ENCODE measurements at places on chromosomes 12 and 14.

DNA sequence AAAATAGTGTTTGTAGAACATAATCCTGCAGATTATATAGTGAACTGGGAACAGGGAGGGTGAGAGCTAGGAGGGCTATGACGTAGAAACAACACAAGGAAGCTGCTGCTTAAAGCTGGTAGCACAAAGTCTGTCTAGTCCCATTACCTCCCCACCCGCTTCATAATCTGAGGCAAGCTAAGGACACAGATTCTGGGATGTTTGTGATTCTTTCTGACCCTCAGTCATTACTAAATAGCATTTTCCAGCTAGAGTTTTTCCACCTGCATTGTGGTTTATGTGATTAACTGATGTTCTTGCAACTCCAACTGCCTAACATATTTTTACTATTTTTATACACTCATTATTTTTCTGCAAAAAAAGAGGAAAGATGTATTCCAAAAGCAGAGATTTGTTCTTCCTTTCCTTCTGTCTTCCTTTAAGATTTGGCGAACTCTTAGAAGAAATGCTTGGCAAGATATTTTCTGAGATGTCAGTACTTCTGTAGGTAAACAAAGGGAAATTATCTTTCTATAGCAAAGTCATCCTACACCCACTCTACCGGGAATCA, 293.2 kb upstream of the FAR2 start:
- DNase-seq = no peak

- no peak for DNase-seq
Observed at GRCh38 chr12:26566675-26567074, 266.3 kb downstream of the ITPR2 start.

DNA sequence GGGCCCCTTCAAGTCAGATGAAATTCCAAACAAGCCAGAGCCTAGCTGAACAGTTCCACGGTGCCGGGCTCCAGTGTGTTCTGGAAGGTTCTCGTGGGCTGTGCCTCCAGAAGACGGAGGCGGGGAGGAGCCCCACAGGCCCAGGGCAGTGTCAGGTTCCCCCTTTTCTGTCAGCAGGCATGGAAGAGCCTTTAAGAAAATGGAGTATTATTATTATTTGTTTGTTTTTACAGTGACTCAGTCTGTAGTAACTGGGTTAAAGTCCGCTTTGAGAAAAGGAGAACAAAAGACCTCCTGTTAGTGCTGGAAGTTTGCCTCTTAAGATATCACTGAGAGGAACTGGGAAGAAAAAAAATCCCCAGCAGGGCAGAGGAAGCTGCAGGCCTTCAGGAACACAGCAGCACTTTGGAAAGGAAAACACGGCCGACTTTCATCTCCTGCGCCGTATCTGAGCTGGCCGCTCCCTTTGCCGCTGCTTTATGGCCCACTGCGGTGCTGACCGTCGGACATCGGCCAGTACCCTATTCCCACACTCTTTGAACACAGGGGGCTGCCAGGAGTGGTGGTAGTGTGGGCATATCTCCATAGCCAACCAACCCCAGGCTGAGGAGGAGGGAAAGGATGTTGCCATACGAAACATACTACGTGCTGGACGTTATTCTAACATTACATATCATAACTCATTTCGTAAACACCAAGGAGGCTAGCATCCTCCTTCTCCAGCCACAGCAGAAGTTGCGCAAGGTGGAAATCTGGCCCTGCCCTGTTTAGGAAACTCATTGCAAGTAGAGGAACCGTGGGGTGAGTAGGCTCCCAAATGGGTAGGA, 194.0 kb downstream of the ZFP36L1 start:
- no peak for DNase-seq

- no peak for DNase-seq
Observed at GRCh38 chr12:66072566-66072965, 58.0 kb downstream of the LLPH start.

GRCh38 chr14:90361865-90362557, 30.3 kb upstream of the NRDE2 start:
- no peak for DNase-seq

- no peak for DNase-seq
Observed at GRCh38 chr12:12892681-12893141, 1.3 kb downstream of the GPRC5A start.

DNA sequence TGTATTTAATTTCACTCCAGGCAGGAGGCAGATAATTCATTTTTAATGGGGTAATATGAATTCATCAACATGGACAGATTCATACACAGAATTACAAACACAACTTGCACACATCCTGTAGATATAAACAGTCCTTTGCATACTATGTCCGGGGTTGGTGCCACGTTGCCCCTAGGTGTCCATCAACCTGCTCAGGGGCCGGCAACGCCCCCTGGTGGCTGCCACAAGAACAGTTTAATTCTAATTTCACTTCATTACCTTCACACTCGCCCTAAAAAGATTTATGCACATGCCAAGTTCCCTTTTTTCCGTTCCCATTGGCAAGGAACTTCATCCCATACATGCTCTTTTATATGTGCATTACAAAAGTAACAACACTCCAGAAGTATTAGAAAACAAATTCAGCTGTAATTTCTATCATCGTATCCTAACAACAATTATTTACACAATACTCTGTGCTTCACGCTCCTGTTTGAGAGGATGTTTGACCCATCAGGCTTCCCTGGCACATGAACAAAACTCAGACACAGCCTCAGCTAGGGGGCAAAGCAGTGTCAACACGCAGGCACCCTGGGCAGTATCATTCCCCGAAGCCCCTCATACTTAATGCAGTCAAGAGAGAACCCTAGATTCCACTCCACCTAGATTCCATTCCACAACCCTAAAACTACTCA, 15.5 kb downstream of the MANSC1 start:
- DNase-seq = peak; percentile 48

DNA sequence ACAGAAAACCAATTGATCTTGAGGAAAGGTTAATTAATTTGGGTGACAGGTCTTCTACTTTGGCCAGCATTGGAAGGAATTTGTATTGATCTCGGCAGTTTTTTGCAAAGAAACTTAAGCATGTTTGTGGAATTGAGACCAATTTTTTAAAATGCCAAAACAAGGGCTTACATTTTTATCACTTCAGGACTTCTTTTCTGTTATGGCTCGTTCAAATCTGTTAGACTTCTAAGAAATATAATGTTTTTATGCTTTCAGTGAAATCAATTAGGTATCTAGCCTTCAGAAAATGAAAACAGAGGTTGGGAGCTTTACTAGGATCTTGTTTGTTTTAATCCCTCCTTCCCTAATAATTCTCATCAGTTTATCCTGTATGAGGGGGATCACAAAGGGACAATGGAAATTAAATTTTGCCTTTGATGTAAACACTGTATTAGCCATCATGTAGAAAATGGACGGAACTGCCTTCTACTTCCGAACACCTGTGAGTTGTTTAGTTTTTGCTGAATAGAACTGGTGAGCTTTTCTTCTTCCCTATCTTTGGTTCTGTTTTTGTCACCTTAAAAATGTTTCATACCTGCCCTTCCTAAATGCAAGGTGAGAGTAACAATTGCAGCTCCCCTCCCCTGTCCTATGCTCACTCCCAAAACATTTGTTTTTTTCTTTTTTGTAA, 7.8 kb downstream of the FOXA1 start:
- no peak for DNase-seq

- no peak for DNase-seq
Observed at GRCh38 chr12:71268598-71269280, 110.9 kb upstream of the TSPAN8 start.

GRCh38 chr14:89849931-89850330, 104.6 kb downstream of the EFCAB11 start:
- no peak for DNase-seq

DNA sequence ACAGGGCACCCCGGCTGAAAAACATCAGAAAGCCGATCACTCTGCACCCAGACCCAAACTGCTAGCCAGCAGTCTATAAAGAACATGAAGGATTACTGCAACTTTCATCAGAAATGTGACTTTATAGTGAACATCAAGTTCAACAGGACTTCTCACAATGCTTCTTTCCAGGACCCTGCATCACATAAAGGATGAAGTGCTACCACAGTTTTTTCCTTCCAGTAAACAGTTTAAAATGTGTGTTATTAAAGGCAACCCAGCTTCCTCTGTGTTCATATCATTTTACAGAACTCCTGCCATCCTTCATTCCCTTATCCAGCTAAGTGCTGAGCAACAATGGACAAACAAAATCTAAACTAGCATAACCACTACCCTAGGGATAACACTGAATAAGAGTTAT, 280.3 kb upstream of the DIO2 start:
- no peak for DNase-seq

DNA sequence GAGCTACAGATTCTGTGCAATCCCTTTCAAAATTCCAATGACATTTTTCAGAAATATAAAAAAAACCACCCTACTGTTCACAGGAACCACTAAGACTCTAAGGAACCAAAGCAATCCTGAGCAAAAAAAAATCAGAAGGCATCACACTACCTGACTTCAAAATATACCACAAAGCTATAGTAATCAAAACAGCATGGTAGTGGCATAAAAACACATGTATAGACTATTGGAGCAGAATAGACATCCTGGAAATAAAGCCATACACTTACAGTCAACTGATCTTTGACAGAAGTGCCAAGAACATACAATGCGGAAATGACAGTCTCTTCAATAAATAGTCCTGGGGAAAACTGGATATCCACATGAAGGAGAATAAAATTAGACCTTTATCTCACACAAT, 56.5 kb downstream of the EGLN3 start:
- no peak for DNase-seq

DNA sequence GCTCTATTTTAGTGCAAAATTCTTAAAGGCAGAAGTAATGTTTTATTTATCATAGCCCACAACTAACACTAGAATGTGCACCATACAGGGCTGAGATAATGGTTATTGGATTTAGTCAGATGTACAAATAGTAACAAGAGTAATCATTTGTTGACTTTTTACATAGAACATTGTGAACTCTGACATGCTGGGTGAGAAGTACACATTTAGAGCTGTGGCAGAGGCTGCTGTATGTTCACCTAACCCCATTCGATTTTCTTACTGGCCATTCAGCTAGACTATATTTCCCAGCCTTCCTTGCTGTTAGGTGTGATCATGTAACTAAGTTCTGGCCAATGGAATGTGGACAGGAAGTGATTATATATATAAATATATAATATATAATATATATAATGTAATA, 89.1 kb downstream of the DRAM1 start:
- DNase-seq = no peak

GRCh38 chr14:103744621-103745395, 29.2 kb downstream of the ZFYVE21 start:
- DNase-seq = no peak

GRCh38 chr12:72872238-72872887, 600.2 kb downstream of the TRHDE start:
- DNase-seq = no peak

DNA sequence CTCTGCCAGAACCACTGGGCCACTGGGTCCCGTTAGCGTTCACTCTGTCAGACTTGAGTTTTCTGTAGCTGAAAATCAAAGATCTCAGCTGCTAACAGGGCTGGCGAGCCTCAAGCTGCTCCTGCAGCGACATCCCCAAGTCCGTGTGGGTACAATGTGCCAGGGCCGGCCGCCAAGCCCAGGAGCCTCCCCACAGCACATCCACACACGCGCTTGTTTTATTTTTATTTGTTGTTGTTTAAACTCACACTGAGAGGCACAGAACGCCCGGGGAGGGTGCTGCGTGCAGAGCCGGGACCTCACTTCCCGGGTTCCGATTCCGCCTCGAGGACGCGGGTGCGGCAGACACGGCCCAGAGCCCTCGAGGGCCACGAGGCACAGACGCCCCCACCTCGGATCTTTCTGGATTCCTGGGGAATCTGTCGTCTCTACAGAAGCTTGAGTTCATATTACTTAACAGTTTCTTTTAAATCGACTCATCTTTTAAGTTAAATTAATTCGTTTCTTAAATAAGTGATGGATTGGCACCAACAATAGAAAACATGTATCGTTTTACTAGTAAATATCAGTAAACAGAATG, 9.3 kb downstream of the GALNT9 start:
- DNase-seq = no peak

- DNase-seq = no peak
Observed at GRCh38 chr14:60777856-60778578, 43.5 kb downstream of the MNAT1 start.

DNA sequence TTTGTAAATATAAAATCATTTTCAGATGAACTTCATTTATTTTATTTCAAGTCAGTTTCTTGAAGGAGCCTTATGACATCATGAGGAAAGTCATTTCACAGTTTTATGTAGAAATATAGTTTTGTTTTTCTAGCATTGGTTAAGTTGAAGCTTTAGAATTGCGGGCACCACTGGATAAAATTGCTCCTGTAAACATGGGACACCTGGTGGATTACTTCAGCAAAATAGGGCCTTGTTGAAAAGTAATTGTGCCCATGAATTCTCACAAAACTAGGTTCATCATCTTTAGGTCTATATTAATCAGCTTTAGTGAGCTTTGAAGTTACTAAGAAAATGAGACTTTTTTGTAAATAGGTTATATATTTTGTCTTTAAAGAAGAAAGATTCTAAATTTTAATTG, 25.3 kb downstream of the CNTN1 start:
- DNase-seq = no peak

- no peak for DNase-seq
Observed at GRCh38 chr14:101624536-101624935, 63.2 kb downstream of the DIO3 start.

- DNase-seq = no peak
Observed at GRCh38 chr14:51715742-51716141, 64.0 kb downstream of the FRMD6 start.

- DNase-seq = no peak
Observed at GRCh38 chr12:57886542-57886941, 40.0 kb upstream of the CTDSP2 start.

DNA sequence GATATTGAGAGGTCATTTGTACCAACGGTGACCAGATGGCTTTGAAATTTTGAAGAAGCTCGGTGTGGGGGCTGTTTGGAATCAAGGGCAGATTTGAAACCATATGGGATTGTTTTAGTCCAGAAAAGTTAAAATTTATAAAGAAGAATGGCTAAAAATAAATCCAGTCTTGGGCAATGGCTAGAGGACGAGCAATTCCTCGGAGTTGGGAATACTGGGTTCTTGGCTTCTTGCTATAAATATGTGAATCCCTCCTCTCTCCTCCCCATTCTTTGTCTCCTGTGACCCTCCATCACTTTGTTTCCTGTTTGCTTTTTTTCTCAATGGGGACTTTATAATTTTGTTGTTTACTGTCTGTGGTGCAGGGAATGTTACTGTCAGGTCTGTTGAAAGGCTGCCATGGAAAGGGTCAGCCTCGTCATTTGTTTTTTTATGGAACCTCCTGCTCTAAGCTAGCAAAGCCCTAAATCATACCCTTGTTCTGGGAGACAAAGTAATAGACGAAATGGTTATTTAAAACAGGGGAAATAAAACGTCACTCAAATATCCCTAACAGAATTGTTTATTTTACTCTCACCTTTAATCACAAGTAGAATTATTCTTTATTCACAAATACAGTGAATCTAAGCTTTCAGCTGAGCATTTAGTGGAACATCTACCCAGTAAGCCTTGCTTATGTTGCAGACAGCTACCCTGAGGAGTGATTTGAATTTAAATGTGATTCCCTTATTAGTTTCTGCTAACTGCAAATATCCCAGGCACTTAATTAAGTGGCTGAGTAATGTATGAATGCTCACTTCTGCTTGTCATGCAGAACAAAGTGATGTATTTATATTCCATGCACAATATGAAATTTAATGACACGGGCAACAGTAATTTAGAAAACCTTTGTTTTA, 273.1 kb upstream of the NOVA1 start:
- no peak for DNase-seq
